A172 (cell line): ENCODE measurements at places on chromosomes 7 and 10.
A peak's percentile ranks its signal among the peaks of the same experiment; 100 is the strongest.

DNA sequence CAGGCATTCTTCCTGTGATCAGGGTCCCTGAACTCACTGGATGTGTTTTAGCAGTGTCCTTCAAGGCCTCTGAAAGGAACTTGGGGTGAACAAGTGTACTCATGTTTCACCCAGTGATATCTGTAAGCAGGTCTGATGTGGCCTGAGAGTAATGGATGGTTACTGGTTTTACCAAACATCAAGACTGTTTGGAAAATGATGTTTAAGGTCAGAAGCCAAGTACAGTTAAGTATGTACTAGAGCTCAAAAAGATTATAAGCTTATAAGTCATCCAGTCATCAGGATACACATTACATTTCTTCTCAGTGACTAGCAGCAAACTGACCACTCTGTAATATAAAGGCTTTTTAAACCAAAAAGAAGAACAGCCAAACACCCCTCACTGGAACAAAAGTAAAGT is 79.8 kb upstream of the PTN start:
- no peak for DNase-seq

GRCh38 chr7:46539892-46540483 is 618.9 kb upstream of the IGFBP3 start:
- DNase-seq, result no peak

DNA sequence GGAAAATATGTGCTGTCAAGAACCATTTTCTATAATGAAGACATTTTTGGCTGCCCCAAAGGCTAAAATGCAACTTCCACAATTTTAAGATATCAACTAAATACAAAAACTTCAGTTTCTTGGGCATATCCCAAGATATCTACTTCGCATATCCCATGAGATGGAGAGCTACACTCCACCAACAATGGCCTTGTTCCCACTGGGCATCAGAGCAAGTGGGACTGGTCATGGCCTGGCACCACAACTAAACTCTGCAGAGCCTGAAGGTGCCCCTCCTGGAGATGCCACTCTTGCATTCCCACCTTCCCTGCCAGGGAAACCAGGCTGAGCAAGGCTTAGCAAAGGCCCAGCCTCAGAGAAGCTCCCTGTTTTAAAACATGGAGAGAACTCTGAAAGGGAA is 75.8 kb upstream of the LRRC17 start:
- DNase-seq, result peak; percentile 22

GRCh38 chr7:137371616-137372015 is 28.1 kb upstream of the PTN start:
- DNase-seq, result no peak

DNA sequence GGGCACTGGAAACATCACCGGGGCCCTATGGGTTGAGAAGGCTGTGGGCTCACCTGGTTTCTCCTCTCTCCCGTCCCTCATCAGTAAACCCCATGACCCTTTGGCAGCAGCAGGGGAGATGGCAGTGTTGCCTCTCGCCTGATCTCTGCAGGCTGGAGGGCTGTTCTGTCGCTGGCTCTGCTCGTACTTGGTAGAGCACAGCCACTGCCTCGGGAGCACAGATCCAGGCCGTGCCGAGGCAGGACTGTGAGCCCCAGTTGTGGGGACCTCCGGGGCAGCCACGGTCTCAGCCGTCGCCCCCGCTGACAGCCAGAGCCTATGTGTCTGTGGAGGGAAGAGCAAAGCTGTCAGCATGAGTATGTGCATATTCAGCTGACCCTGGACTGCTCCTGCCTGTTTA is 94.9 kb downstream of the PTPRE start:
- no peak for DNase-seq

DNA sequence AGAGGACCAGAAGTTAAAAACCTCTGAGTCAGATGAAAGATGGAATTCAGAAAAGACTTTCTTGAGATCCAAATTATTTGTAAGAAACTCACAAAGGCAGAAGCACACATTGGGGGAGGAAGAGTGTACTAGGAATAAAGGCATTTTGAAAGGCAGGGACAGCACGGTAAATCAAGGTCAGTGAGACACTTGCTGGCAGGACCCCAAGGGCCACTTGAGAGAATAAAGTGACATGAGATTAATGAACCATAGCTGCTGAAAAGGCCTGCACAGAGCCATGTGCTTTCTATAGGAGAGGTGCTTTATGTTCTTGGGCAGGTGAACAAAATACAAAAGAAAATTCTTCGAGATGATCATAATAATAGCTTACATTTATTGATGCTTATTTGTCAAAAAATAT is 929.9 kb upstream of the MBL2 start:
- DNase-seq, result no peak

GRCh38 chr7:17401791-17402627 is 103.6 kb downstream of the AHR start:
- DNase-seq, result no peak

GRCh38 chr7:102889851-102890250 is 22.9 kb upstream of the LRRC17 start:
- no peak for DNase-seq

GRCh38 chr7:138902161-138902560 is 79.0 kb downstream of the KIAA1549 start:
- no peak for DNase-seq

DNA sequence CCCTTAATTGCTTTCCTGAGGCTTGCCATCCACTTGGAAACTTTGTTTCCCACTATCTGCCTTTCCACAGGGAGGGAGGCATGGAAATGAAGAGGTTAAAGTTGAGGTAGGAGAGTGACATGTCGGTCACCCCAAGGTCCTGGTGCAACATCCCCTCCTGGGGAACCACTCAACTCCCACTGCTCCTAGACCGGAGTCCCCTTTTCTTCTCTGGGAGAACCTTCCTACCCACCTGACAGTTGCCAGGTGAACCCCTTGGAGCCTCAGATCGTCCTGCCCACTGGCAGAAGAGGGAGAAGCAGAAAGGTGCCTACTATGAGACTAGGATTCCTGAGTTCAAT is 21.7 kb downstream of the IMPDH1 start:
- DNase-seq, result no peak

GRCh38 chr10:64115908-64116643 is 594.9 kb downstream of the REEP3 start:
- DNase-seq, result no peak

GRCh38 chr7:21327422-21328409 is 100.2 kb upstream of the SP4 start:
- DNase-seq, result peak; percentile 39

GRCh38 chr10:50621968-50622705 is 1.6 kb downstream of the SGMS1 start:
- DNase-seq, result peak; percentile 83

- no peak for DNase-seq
These were observed 134.1 kb upstream of the KLF14 start for GRCh38 chr7:130868139-130868538.

- DNase-seq, result peak; percentile 80
These were observed 16.2 kb upstream of the PAX2 start for GRCh38 chr10:100728928-100729861.

DNA sequence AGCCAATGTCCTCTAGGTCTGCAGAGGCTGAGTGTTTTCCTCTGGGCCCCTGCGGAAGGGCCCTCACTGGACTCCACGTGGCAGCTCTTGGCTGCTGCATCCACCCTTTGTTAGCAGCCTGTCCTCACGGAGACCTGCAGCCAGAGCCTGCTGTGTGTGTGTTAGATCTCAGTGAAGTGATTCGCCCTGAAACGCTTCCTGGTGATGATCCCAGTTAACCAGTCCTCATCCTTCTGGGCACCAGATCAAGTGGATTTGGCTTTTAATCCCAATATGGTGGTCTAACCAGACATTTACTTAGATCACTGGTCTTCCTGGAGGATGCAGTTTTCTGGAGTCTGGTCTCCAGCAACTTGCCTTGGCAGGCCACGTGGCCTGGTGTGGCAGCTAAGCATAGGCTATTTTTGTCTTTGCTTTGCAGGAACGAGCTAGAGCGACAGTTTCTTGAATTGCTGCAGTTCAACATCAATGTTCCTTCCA is 39.5 kb upstream of the GJD4 start:
- no peak for DNase-seq

GRCh38 chr7:40544221-40544723 is 409.5 kb downstream of the SUGCT start:
- peak; percentile 10 for DNase-seq

DNA sequence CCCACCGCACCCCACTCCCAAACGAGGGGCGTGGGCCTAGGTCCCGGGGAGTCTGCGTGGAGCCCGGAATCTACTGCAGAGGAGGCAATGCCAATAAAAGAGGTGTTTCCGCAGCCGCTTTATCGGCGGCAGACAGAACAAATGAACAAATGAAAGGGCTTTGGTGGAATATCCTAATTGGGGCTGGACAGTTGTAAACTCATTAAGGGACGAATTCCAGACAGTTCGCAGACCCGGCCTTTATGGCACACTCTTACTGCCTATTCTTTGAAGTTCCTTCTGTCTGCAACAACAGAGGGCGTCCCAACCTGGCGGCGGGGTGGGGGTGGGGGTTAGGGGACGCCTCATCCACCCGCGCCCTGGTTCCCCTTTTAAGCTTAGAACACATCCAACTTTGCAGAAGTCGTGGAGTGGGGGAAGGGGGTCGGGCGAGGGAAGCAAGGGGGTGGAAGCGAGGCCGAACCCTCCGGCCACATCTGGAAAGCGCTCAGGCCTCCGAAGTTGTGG is 4.1 kb downstream of the HOXA9 start:
- peak; percentile 48 for DNase-seq

DNA sequence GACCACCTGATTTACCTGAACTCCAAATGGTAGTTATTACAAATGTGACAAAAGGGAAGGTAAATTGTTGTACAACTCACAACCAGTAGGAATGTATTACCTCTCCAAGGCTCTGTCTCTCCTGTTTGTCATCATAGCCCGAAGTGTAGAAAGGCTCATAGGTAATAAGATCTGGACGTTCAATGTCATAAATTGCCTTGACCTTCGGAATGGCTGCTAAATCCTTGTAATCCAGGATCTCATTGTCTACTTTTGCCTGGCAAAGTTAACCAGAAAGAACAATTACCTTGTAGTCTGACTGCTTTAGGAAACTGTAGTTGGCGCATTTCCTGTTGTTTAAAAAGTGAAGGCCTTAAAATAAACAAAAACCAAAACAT is 68.6 kb upstream of the AFAP1L2 start:
- DNase-seq, result no peak

DNA sequence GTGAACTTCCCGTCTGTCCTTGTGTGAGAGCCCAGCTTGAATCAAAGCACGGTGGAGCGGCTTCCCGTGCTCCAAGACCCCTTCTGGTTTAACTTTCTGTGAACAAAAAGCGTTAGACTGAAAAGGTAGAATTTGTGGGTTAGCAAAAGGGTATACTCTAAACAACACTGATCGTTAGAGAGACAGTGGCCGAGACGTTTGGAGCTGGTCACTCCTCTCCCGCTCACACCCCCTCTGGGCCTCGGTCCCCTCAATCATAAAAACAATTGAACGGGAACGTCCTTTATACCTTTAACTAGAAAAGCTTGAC is 502 bp downstream of the PRKRIP1 start:
- DNase-seq, result no peak
